Lower leg skin (tissue), 4 donors: ENCODE measurements at places on chromosomes 3 and 15.

DNA sequence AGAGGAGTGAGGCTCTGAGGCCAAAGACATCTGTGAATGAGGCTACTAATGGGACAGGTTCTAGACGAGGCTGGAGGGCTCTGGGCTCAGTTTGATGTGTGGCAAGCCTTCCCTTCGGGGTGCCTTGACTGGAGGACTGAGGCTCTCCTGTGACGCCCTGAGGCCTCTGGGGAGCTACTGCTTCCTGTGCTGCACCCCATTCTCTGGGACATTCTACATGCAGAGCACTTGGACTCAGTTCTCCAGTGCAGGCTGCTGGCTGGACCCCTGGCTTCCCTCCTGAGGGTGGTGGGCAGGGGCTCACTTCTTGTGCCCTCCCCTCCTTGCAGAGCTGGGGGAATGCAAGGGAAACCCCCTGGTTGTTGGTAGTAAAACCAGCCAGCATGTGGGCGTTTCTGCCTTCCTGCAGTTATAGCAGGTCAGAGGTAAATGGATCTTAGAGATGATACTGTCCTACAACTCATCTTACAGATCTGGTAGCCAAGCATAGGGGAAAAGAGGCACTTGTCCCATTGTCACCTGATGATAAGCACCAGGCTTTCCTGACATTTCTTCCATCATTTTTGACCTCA is 133.3 kb downstream of the CHDH start:
- no peak for DNase-seq

- no peak for DNase-seq
Measured at GRCh38 chr3:131957511-131957910, 77.3 kb downstream of the CPNE4 start.

DNA sequence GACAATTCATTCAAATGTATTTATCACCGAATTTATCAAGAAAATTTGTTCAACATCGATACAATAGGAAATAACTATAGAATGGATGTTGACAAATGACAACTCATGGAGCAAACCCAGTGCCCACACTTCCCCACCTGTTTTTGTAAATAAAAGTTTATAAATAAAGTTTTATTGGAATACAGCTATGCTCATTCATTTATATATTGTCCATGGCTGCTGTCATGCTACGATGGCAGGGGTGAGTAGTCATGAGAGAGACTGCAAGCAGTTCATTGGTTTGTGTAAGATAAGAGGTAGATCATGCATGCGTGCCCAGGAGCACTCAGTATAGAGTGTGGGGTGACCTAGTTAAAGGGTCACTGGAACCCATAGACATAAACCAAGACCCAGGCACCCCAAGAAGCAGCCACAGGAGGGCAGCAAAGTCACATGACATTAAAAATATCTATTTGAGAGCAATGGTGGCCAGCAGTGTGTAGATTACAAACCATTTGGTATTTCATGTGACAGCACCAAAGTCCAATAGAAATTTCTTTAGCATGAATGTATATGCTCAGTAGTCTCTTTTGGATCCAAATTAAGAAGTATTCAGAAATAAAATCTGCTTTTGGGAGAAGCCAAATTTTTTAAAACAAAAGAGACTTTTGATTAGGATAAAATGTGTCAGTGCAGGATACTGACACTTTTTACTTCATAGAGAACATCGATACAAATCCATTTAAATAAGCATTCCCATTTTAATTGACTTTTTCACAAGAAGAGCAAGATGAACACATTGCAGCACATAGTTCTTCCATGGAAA is 794.8 kb downstream of the MCTP2 start:
- DNase-seq, result no peak

DNA sequence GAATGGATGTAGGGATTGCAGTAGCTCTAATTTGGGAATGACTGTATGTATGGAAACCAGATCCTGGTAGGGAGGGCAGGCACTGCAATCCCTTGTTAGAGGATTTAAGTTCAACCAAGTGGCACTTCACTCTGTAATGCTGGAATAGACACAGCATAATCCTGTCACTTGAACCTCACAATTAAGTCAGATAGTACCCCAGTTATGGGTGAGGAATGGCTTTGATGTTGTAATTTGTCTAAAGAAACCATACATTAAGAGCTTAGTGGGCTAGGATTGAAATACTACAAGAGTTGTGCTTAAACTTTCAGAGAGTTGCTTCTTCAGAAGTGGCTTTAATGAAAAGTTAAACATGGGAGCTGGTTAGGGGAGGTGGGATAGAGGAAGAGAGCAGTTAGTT is 9.3 kb downstream of the RAB7A start:
- no peak for DNase-seq

GRCh38 chr3:174202561-174202960 is 656.6 kb upstream of the NAALADL2 start:
- DNase-seq, result no peak

DNA sequence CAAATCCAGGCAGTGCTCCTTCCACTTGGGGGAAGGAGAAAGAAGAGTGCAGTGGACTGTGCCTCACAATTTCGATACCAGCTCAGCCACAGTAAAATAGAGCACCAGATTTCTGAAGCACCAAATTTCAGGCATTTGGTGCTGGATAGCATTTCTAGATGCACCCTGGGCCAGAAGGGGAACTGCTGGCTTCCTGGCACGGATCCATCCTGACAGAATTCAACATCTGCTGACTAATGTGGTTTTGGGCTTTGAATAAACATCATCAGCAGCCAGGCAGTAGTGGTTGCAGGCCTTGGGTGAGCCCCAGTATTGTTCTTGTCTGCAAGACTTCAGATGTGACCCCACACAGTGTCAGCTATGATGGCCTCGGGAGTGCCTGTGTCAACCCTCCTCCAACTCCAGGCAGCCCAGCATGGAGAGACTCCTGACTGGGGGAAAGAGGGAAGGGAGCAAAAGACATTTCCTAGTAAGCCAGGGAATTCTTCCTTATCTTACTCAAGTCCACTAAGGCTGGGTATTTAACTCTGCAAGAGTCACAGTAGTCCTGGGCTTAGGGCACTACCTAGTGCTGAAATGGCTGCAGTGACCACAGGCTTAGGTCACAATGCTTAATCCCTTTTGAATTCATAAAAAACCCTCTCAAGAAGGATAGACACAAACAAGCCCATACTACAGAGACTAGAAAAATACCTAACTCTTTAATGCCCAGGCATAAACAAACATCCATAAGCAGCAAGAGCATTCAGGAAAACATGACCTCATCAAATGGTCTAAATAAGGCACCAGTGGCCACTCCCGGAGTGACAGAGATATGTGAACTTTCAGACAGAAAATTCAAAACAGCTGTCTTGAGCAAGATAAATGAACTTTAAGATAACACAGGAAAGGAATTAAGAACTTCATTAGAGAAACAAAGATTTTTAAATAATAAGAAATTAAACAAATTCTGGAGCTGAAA is 74.7 kb downstream of the SPATA16 start:
- no peak for DNase-seq

- no peak for DNase-seq
Measured at GRCh38 chr3:103337179-103337845, 902.5 kb downstream of the ZPLD1 start.

- no peak for DNase-seq
Measured at GRCh38 chr15:27183201-27183600, 212.2 kb downstream of the GABRG3 start.

- no peak for DNase-seq
Measured at GRCh38 chr15:94743668-94744067, 512.3 kb downstream of the MCTP2 start.

- no peak for DNase-seq
Measured at GRCh38 chr3:157294953-157295352, 135.0 kb upstream of the CCNL1 start.

DNA sequence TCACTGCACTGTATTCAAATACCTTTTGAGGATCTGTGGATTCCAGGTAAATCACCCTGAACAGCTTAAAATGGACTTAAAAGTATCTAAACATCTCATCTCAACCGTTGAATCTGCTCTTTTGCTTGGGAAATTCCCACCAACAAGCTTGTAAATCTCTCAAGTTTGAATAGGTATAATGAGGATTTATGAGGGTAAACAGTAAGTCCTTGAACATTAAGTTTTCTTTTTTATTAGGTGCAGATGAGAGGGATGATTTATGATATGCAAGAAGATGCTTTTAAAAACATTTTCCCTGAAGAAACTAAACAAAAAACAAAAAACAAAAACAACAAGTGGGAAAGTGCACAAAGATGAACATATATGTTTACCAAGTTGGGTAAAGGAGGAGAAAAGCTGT is 290.6 kb downstream of the ROBO1 start:
- DNase-seq, result no peak

DNA sequence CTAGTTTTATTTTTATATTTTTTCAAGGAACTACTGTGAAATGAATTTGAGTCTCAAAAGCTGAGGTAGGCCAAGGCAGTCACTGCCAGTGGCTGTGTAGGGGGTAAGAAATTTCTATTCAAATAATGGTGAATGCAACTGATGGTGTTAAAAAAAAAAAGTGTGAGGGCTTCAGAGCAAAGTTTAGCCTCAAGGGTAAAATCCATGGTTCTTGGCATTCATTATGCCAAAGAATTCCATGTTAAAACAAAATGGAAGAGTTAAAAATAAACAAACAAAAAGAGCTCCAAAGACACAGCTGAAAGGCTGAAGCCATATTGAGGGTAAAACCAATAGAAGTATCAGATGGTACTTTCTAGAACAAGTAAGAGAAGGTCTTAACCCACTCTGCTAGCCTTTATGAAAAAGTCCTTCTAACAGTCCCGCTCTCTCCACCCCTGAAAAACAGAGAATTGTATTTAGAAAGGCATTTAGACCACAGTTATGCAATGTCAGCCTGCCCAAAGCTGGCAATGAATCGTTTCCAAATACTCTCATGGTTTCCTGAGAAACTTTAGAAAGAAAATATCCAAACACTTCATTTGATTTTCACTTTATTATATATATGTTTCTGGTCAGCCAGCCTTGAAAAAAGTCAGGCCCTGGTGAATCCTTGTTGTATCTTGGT is 158.4 kb upstream of the GMNC start:
- no peak for DNase-seq

DNA sequence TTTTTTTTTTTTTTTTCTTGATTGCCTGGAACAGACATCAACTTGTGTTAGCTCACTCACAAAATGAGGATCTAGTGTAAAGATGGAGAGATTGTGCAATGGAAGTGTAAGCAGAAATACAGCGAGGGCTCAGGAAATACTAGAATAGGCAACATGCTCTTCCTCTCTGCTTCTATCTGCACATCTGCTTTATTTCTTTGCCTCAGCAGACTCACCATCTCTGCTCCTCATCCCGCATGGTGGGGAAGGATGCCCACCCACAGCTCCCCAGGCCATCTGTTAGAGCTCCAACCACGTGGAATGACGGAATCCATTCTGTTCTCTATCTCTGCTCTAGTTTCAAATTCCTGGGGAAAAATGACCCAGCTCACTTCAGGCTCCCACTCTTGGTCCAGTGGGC is 128.0 kb upstream of the ADAMTS9 start:
- no peak for DNase-seq

- DNase-seq, result no peak
Measured at GRCh38 chr3:11275926-11276325, 3.7 kb downstream of the ATG7 start.

- DNase-seq, result no peak
Measured at GRCh38 chr3:174329321-174329720, 529.8 kb upstream of the NAALADL2 start.

DNA sequence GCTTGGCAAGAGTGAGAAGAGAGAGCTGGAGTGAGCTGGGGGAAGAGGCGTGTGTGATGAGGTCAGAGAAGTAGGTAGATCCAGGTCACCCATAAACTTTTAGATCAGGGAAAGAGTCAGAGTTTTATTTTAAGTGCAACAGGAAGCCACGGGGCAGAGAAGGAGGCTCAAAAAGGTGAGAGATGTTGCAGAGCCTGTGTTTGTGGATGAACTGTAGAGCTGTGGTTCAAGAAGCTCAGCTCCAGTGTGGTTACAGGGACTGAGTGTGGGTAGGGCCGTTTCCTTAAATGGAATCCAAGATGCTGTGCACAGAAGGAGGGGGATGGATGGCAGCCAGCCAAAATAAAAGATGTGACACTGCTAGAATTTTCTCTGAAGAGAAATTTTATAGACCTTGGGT is 337.2 kb downstream of the SATB1 start:
- no peak for DNase-seq

- DNase-seq, result no peak
Measured at GRCh38 chr3:66836363-66837152, 161.5 kb upstream of the KBTBD8 start.

DNA sequence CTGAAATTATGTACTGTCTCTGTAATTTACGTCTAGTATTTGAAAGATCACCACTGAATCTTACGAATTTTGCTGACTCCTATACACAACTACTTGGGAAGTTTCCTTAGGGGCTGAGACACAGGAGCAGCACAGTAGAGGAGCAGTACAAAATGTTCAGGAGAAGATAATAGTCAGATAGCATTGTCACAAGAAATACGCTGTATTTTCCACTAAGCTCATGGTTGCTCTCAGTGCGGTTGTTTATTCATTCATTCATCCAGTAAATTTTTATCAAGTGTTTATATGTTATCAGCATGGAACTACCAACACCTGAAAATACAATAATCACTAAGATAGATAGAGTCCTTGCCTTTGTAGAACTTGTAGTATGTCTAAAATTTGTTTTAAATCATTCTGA is 34.5 kb downstream of the ALCAM start:
- DNase-seq, result no peak

DNA sequence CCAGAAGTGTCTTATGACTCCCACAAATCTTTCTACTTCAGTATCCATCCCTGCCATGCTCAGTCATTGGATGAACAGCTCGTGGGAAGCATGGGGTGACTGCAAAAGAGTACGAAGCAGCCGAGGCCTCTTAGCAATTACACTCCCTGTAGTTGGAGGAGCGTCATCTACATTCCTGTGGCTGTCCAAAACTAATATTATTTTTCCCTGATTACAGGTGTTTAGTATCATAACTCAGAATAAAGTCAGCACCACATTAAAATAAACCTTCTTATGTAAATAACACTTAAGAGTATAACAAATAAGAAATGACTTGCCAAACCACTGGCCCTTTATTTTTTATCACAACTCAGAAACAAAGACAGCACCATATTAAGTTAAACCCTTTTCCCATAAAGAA is 141.5 kb downstream of the PLOD2 start:
- DNase-seq, result no peak

GRCh38 chr15:93152360-93152759 is 63.3 kb upstream of the RGMA start:
- no peak for DNase-seq

DNA sequence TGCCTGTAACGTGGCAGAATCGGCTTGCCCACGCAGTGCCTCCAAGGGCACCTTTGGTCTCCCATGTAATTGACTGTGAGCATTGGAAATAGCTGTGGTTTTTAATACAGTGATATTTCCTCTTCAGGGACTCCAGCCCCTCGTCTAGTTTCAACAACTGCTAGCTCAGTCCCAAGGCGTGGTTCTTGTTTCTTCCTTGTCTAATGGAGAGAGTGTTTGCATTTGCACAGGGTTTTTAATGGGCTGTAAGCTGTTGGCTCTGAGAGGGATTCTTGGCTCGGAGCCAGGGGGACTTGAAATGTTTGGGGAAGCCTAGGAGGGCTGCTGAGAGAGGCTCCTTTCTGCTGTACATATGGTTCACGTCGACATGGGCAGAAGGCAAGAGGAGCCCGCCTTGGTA is 86.2 kb downstream of the THSD4 start:
- DNase-seq, result no peak

- DNase-seq, result no peak
Measured at GRCh38 chr3:111473550-111473949, 68.4 kb upstream of the CD96 start.

GRCh38 chr15:71199384-71200351 is 84.4 kb downstream of the THSD4 start:
- DNase-seq, result no peak

GRCh38 chr3:6560259-6560658 is 300.7 kb upstream of the GRM7 start:
- no peak for DNase-seq
